Spleen (tissue), 13 donors: ENCODE measurements at places on chromosomes 12 and 14.

DNA sequence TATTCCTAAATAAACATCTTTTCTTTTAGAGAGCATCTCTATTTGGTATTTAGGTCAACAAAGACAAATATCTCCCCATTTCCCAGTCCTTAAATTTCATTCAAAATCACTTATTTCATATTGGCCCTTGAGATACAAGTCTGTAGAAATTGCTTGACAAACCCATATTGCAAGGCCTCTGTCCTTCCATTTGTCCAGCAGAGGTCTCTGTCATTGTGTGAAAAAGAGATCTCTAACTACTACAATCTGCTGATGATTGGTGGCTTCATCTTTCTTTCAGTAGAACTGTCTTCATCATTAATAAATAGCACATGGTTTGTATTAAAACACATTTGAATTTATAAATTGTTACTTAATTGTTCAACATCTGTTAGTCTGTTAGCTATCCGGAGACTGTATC is 252.6 kb downstream of the ACSS3 start:
- no peak for DNase-seq

GRCh38 chr12:96472384-96472783 is 17.0 kb upstream of the CFAP54 start:
- no peak for DNase-seq

- DNase-seq = no peak
Observed at GRCh38 chr12:85000729-85001128, 35.3 kb downstream of the TSPAN19 start.

GRCh38 chr12:57549203-57549908 is 488 bp upstream of the KIF5A start:
- DNase-seq = no peak

DNA sequence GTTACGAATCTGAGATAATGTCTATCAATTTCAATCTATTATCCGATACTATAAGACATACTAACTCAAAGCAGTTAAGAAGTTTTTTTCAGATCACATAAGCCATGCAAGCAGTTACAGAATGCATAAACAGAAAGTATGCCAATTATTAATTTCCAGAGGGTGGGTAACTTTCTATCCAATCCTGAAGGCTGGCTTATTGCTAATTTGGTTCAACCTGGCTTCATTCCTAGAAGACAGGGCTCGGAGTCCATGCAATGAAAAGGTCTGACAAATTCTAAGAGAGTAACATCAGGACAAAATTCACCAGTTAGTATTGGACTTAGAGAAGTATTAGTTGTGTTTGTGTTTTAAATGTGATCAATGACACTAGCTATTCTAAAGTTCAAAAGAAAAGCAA is 15.0 kb downstream of the FERMT2 start:
- DNase-seq = no peak

DNA sequence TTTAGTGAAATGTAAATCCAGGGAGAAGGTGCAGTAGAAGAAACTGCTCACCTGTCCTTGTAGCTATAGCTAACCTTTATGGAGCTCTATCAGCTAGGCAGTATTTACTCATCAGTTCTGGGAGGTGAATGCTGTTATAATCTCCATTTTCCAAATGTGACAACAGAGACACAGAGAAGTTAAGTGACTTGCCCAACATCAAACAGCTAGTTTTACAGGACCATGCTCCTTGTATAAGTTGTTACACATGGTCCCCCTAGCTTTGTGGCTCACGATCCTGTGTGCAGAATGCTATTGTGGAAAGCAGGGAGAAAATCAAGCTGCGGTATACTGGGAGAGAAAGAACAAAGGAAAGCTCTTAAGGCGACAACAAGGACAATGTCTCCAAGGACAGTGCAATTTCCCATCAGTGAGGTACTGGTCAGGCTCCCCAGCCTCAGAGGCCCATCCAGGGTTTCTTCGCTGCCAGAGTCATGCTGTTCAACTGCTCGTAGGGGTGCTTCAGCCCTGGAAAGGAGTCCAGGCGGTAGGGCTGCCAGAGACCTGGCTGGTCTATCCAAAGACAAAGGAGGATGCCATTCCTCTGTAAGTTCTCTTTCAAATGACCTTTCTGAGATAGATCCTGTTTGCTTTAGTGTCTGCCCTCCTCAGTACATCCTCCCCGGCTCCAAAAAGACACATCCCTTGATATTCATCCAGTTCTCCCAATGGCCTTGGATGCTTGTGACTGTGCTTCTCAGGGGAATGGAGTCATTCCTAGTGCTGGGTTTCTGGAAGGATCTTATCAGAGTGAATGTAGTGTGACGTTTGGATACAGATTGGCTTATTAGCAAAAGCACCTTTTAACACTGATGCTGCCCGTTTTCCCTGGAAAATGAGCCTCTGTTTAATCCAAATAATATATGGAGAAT is 95.5 kb downstream of the ARF6 start:
- DNase-seq = no peak

DNA sequence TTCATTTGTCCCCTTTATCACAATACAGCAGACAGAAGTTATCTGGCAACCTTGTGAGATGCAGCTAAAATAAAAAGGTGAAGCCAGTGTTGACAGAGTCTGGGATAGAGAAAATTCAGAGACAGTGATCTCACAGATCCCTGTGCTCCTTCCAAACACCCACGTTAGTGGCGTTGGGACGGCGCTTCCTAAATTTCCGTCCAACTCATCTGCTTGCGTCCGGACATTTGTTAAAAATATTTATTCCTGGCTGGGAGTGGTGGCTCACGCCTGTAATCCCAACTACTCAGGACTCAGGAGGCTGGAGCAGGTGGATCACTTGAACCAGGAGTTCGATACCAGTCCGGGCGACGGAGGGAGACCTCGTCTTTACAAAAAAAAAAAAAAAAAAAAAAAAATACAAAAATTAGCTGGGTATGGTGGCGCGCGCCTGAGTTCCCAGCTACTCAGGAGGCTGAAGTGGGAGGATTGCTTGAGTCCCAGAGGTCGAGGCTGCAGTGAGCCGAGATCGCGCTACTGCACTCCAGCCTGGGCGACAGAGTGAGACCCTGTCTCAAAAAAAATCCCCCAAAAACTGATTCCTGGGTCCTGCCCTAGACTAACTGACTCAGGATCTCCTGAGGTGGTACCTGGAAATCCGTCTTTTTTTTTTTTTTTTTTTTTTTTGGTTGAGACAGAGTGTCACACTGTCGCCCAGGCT is 708 bp upstream of the TCTN1 start:
- no peak for DNase-seq

GRCh38 chr14:70909733-70910614 is 2.7 kb downstream of the PCNX1 start:
- DNase-seq = no peak

DNA sequence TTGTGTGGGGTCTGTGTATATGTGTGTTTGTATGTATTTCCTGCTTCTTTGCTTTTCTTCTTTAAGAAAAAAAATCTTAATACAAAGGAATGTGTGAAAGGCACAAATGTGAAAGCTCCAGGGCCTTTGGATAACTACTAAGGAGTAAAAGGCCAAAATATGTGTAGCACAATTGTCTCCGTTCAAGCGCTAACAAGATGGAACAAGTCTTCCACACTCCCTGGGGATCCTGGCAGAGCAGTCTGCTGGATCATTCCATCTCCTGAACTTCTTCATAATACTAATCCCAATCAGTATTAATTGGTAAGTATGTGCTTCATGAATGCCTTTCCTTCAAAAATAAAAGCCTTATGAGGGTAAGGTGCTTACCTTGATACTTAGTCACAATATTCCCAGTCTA is 462.5 kb upstream of the TBX3 start:
- DNase-seq = no peak

- no peak for DNase-seq
Observed at GRCh38 chr14:69755296-69755695, 11.6 kb upstream of the SRSF5 start.

DNA sequence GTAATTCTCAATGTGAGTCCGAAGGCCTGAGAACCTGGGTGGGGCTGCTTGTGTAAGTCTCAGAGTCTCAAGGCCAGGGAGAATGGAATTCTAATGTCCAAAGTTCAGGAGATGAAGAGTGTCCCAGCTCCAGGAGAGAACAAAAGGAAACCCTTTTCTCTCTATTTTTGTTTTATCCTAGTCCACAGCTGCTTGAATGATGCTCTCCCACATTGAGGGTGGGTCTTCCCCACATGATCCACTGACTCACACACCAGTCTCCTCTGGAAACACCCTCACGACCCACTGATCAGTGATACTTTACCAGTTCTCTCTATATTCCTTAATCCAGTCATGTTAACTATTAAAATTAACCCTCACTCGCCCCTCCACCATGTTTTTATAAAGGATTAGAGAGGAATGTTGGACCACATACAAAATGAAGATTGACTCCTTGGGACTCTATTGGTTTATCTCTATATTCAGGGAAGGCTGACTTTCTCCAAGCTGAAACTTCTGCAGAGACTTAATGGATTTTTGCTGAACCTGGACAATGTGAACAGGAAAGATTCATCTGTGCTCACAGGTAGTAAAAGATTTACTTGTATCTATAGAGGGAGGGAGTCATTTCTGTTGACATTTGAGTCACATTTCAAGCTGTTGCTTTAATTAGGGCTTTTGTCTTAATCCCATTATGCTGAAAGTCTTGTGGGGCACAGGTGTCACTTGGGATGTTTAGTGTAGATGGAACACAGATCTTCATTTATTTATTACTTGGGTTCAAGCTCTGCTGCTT is 1061.0 kb upstream of the TMEM132C start:
- DNase-seq = no peak
